ENCODE measurements at places on chromosomes 5 and 9. TPM values are rescaled to one million over a fixed set of nuclear protein-coding genes. Genes with fewer than 3 reads are reported as not detected.

The NUTM2G gene
- total RNA-seq, result not detected

The PGGT1B gene
- total RNA-seq, result 18.0 TPM

The PCDHGA9 gene
- total RNA-seq, result 11.1 TPM

The ALDH7A1 gene
- total RNA-seq, result 44.4 TPM

The NXNL2 gene
- total RNA-seq, result 4.1 TPM

The SAXO1 gene
- total RNA-seq, result 0.13 TPM

The ADAMTS16 gene
- total RNA-seq, result 0.26 TPM

The TMEFF1 gene
- 0.26 TPM for total RNA-seq

The SLC12A7 gene
- total RNA-seq, result 12.7 TPM

The PCA3 gene
- total RNA-seq, result 0.65 TPM

The AJM1 gene
- total RNA-seq, result 0.65 TPM

All from articular chondrocyte of knee joint (primary cell).